ENCODE measurements at places on chromosomes 1 and 21. TPM values are rescaled to one million over a fixed set of nuclear protein-coding genes. Genes with fewer than 3 reads are reported as not detected.

DNA sequence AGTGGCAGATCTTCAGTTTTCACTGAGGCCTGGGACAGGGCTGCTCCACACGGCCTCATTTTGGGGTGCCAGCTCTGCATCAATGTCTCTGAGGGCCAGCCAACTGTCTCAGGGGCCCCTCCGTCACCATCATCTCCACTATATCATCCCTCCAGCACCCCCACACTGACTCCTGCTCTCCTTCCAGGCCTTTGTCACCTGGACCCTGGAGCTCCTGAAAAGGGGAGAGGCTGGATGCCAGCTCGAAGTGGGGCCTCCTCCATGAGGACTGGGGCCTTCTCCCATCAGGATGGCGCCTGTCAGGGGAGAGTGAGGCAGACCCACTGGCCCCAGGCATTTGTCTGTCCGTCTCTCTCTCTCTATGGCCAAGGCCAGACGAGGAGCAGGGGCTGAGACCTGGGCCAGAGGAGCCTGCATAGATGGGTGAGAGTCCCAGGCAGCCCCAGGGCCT lies 44.7 kb upstream of the LRP8 start:
- no peak for DNase-seq

- no peak for DNase-seq
Measured at GRCh38 chr1:180235502-180236239, 5.6 kb downstream of the LHX4 start.

GRCh38 chr1:33045814-33046213 lies 9.1 kb upstream of the AK2 start:
- no peak for DNase-seq

DNA sequence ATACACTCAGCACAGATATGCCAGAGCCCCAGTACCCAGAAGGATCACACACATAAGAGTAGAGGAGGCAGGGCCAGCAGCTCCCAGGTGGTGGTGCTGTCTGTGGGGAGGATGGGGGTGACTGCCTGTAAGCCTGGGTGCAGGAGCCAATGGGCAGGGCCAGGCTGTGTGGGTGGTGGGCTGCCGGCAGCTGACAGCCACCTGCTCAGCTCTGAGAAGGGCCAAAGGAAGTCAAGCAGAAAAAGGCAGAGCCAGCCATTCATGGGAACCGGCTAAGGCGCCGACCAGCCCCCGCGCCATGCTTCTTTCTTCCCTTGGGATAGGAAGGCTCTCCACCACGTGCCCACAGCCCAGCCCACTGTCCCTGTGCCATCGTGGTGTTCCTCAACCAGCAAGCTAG lies 14.1 kb downstream of the PIK3C2B start:
- DNase-seq = no peak

DNA sequence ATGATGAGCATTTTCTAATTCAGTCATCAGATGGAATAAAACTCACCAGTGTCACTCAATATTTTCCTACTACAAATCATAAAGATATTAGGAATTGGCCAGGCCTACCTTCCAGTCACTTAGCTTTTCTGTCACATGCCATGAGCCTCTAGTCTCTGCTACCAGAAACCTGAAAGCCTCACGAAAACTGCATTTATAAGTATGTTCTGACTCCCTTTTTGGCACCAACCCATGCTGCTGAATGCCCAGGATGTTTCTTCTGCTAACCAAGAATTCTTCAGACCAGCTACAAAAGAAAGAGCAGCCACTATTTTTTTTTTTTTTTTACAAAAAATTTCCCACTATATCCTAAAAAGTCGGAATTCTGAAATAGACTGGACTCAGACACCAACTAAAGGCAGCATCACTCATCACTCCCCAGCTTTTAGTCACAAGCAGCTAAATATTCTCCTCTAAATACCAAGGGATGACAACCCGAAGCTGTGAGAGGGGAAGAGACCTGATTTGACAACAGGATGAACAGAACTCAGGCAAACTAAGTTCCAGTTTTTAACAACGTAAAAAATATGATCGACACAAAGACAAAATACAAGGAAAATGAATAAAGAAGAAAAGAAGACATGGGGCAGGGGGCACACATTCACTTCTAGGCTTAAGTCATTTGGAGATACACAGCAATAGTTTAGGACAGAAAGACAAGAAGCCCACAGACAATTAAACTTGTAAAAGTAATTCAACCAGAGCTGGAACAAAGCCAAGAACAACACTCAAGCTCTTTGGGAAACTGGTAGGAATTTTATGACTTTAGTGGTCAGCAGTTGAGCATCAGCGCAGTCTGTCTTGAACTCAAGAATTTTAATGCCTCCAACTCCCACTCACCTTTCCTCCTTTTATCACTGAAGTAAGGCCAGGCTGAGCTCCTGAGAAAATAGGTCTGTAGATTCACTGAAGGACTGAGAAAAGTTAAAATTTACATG lies 1.7 kb downstream of the DCAF8 start:
- peak; percentile 84 for DNase-seq

DNA sequence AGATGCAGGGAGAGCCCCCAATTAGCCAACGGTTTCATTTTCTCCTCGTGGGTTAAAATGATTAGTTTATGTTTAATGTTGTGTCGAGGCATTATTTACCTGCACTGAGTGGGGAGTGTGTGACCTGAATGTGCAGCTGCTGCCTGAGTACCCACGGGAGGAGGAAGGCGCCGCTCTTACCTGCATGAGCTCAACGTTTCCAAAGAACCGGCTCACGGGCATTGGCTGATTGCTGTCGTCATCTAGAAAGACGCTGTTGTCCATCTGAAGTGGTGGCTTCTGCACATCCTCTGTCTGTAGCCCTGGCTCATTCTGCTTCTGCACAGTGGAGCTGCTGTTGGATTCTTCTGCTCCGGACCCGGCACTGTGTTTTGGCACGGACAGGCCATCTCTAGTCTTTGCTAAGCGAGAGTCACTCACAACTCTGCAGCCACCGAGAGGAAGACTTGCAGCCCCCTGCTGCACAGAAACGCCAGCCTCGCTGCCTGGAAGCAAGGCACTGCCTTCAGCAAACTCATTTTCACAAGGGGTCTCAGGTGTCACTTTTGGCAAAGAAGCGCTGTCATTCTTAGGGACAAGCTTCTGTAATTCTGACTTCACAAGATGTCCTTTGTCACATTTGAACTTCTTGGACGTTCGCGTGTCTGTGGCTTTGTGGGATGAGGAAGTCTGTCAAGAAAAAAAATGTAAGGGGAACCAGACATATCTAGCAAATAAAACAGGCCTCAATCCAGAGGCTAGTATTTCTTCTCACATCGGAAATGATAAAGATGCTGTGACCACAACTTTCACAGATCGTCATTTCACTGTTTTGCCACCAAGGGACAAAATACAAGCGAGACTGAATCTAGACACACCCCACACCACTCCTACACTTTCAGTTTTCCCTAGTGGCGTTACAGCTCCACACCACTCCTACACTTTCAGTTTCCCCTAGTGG lies 9.4 kb downstream of the C1orf174 start:
- DNase-seq = no peak

DNA sequence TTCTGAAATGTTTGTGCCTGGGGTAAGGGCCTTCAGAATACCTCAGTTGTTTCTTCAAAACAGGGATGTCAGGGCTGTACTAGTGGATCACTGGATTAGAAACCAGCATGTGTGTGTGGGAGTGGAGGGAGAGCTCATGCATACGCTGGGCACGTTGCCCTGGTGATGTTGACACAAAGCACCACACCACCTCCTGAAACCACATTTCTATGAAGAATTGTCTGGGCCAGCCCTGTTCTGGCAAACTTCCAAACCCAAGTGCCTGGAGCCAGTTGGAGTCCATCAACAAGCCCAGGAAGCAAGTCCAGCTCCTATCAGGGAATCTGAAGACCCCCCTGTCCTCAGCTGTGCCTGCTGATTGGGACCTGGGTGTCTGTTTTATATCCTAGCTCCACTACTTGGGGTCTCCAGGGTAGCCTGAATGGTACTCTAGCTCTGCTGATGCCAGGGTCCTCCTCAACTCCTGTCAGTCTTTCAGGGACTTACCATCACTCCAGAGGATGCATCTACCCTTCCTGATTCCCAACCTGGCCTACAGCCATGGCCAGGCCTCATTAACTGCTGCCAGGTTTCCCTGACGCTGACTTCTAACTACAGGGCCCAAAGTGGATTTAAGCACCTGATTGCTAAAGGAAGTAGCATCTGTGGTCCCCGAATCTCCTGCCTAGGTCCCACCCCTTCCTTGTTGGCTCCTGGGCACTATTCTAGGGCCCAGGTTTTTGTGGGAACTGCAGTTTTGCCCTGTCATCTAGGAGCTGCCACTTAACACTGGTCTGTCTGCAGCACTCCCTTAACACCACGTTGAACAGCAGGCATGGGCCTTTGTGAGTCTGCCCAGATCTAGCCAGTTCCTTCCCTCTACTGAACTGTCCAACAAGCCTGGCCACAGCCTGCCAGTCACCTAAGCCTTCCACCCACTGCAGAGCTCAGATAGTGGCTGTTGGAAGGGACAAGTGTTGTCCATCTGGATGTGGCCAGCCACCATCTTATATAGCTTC lies 45.5 kb downstream of the LPAR3 start:
- DNase-seq = peak; percentile 100

- DNase-seq = no peak
Measured at GRCh38 chr1:30664103-30664755, 59.2 kb downstream of the MATN1 start.

DNA sequence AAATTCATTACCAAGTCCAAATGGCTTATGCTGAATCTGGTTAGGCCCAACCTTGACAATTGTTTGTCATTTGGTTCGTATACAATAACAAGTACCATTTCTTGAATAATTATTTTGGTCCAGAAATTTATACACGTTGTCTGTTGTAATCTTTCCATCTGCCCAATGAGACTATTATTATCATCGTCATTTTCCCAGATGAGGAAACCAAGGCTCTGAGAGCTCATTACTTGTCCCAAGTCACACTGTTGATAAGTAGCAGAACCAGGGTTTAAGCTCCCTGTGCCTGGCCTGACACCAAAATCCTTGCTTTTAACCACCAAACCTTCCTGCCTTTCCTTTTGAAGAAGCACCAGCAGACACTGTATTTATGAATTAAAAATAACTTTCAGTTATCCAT lies 81.3 kb downstream of the RGS2 start:
- no peak for DNase-seq

DNA sequence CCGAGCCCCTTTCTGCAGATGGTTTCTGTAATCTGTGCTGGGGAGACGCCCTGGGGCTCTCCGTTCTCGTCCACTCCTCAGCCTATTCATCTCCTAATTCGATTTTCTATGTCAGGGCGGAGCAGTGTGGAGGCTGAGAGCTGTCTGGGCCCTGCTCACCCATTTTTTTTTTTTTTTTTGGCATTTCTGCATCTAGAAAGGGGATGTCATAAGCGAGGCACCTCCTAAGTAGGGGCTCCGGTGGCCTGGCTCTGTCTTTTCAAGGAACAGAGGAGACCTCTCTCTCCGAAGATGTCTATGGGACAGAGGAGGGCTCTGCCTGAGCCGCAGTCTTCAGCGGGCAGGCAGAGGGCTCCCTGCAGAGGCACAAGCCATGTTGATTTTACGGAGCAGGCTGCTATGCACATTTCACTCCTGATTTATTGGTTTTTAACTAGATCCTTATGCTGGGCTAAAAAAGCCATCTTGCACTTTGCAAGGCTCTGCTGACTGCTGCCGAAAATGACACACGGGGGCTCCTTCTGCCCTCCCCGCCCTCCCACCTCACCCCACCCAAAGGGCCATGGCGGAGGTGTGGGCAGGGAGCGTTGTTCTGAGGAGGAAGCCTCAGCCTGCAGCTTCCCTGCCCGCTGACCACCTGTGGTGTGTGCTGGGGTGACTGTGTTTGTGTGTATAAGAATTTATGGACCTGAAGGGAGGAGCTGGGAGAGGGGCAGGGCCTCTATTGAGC lies 71.0 kb downstream of the FOXD2 start:
- no peak for DNase-seq

The CGN gene
- under 0.01 TPM for total RNA-seq

The CRP gene
- total RNA-seq = not detected

The FAM177B gene
- total RNA-seq = not detected

The ST6GALNAC3 gene
- total RNA-seq = 0.48 TPM

The MAP3K21 gene
- not detected for total RNA-seq

Measured in RPMI7951 (cell line).